ENCODE measurements at places on chromosomes 13 and 19.

DNA sequence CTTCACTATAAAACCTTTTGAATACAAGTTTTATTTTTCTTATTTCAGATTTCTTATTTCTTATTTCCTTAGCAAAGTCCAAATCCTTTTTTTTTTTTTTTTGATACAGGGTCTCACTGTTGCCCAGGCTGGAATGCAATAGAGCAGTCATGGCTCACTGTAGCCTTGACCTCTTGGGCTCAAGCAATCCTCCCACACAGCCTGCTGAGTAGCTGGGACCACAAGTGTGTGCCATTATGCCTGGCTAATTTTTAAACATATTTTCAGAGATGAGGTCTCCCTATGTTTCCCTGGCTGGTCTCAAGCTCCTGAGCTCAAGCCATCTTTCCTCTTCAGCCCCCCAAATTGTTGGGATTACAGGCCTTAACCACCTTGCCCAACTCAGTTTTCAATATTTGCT is 334.3 kb downstream of the DLEU7 start:
- no peak for DNase-seq

DNA sequence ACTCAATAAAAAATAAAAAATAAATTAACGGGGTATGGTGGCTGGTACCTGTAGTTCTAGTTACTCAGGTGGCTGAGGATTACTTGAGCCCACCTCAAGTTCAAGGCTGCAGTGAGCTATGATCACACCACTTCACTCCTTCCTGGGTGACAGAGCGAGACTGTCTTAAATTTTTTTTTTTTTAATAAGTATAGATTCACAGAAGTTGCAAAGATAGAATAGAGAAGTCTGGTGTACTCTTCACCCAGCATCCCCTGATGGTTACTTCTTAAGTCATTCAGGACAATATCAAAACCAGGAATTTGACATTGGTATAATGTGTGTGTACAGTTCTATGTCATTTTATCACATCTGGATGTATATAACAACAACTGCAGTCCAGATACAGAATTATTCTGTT is 7.7 kb upstream of the CD22 start:
- no peak for DNase-seq

- DNase-seq, result no peak
Measured at GRCh38 chr13:70523622-70524021, 415.4 kb upstream of the KLHL1 start.

- DNase-seq, result no peak
Measured at GRCh38 chr19:13881251-13881691, 4.3 kb downstream of the NANOS3 start.

DNA sequence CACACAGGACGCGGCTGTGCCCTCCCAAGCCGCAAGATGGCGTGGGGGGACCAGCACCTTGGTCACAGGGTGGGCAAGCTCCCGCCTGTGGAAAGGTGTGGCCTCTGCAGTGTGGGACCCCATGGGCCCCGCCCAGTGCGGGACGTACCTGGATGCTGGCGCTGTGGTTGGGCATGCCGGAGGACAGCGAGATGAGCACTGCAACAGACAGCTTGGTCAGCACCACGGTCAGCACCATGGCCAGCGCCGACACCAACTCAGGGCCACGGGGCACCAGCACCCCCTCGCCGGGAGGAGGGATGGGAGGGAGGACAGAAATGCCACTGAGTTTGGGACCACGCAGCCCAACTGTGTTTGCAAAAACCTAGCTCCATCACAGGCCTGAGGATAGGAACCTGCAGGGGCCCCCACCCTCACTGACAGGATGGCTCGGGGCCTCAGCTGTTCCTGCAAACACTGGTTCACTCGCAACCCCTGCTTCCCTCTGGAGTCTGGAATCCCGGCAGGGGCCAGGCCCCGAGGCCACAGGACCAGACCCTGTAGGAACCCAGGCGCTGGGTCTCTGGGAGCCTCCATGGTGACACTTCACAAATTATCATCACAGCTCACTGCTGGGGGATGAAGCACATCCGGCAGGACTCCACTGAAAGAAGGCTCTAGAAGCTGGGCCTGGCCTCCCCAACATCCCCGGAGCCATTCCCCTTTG is 27.1 kb downstream of the IZUMO4 start:
- no peak for DNase-seq

DNA sequence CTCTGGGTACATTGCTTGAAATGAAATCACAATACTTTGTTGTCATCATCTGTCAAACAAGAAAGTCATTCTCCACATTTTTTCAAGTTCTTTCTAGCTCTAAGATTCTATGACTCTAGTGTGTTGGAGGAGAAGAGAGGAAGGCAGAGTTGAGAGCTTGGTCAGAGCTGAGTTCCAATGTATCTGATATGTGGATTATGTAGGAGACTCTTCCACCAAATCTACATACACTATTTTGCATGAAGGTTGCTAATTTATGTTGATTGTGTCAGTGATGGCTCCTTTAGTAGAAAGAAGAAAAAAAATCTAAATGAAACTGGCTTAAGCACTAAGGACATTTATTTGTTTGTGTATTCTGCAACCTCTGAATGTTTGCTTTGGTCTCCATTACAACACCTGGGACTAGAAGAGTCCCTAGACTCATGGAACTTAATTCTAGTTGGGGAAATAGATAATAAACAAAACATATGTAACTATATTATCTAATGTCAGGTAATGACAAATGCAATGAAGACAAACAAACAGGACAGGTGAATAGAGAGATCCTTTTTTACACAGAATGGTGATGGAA is 691.9 kb downstream of the UQCRFS1 start:
- no peak for DNase-seq

GRCh38 chr13:46578590-46578975 is 25.6 kb downstream of the LRCH1 start:
- no peak for DNase-seq

DNA sequence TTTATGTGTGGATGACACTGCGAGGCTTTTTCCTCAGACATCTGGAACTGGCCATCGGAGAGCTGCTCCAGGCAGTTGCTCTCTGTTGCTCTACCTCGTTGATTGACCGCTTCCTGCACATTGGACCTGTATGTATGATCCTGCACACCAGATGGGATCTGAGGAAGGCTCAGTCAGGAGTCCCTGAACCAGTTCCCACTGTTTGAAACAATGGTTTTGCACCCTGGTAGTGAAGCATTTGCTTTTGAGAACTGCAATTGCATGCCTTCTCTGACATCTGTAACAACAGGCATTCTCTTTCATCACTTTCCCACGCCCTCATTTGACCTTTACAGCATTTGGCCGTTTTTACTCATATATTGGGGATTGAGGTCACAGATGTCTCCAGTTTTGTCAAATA is 61.1 kb upstream of the NPAS1 start:
- DNase-seq, result no peak

- DNase-seq, result no peak
Measured at GRCh38 chr19:32061315-32061714, 284.1 kb upstream of the ZNF507 start.

DNA sequence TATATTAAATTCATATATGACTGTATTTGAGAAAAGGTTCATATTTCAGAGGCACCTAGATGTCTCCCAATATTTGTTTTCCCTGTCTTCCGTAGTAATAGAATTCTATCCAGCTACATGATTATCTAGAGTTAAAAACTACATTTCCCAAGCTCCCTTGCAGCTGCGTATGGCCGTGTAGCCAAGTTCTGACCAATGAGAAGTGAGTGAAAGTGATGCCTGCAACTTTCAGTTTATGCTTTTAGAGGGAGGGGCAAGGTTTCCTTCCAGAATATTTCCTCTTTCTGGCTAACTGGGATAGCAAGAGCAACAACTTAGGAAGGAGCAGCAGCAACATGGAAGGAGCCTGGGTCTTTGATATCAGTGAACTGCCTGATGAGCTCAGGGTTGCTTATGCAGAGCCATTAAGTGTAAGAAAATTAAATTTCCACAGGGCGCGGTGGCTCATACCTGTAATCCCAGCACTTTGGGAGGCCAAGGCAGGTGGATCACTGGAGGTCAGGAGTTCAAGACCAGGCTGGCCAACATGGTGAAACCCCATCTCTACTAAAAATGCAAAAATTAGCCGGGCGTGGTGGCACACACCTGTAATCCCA is 23.2 kb upstream of the CYP2A13 start:
- no peak for DNase-seq

DNA sequence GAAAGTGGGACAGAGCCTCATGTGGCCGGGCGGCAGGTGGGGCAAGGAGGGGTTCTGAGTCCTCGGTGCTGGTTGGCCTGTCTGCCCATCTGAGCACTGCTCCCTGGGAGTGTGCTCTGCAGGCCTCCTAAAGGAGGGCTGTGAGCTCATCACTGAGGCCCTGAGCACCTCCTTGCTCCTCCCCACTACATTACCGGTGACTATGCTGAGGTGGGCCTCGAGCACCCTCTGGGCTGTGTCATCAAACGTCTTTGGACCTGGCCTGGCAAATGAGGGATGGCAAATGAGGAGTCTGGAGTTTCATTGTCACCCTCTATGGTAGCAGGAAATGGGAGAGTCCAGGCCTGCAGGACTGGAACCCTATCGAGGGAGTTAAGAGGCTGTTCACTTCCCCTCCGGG is 38.8 kb upstream of the ZNF429 start:
- DNase-seq, result no peak

DNA sequence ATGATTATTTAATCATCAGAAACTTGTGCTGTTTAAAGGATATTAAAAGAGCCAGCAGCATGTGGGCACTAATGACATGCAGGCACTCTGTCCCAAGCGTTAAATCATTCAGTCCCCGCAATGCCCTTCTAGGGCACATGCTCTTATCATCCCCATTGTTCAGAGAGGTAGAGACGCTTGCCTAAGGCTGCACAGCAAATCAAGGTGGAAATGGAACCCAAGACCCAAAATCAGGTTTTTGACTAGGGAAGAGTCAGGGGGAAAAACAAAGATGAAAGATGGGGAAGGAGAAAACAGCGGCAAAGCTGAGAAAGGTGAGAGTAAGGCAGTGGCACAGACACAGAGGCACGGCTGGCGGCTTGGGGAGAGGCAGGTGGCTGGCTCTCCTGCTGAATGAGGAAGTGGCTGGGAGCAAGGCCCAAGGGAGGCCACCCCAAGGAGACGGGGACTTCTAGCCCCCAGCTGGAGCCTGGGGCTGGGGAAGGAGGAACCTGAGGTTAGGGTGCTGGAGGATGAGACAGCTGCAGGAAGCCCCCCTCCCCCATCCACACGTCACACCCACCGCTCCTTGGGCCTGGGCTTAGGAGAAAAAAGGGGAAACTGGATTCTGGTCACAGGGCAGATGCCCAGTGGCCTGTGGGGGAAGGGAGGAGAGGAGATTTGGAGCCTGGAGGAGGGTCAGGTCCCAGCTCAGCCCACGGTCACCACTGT is 1.0 kb upstream of the TYROBP start:
- DNase-seq, result peak; percentile 13

GRCh38 chr19:3535563-3535965 is 3.4 kb upstream of the TEKTIP1 start:
- DNase-seq, result no peak

DNA sequence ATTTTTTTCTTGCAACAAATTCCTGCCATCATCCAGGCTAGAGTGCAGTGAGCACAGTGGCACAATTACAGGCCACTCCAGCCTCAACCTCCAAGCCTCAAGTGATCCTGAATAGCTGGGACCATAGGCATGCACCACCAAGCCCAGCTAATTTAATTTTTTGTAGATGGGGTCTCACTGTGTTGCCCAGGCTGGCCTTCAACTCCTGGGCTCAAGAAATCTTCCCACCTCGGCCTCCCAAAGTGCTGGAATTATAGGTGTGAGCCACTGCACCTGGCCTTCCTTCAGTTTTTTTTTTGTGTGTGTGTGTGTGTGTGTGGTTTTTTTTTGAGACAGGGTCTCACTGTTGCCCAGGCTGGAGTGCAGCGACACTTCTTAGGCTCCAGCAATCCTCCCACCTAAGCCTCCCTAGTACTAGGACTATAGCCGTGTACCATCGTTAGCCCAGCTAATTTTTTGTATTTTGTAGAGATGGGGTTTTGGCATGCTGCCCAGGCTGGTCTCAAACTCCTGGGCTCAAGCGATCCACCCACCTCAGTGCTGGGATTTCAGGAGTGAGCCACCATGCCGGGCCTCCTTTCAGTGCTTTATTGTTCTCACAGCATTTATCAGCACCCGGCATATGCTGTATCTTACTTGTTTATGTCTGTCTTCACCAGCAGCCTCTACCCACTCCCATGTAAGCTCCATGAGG is 5.9 kb upstream of the SRRM5 start:
- peak; percentile 20 for DNase-seq

DNA sequence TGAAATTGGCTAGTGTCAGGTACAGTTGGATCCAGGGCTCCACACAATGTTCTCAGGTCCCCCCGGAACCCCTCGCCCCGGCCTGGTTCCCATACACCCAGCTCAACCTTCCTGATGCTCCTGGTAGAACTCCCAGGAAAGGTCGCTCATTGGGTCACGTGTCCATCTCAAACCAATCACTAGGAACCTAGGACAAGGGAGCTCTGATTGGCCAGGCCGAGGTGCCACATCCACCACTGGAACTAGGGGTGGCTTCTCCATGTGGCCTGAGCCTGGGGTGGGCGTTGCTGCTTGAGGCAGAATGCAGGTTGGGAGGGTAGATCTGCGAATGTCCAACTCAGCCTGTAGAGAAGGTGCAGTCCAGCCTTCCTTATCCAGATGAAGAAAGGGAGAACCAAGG is 6.9 kb upstream of the MEF2B start:
- no peak for DNase-seq

DNA sequence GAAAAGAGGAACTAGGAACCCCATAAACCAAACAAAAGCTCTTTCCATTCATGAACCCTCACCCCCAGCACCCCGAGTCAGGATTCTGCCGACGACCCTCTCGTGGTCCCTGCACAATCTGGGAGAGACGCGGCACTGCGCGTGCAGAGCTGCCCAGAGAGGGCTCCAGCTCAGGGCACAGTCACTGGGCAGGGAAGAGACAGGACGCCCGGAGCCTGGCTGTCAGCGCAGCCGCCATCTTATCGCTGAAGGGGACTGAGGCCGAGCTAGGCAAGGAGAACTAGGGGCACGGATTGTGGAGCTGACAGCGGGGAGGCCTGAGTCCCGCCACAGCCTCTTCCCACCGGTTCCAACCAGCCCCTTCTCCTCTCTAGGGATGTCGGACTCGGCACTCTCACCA is 349 bp downstream of the ZNF98 start:
- DNase-seq, result no peak

DNA sequence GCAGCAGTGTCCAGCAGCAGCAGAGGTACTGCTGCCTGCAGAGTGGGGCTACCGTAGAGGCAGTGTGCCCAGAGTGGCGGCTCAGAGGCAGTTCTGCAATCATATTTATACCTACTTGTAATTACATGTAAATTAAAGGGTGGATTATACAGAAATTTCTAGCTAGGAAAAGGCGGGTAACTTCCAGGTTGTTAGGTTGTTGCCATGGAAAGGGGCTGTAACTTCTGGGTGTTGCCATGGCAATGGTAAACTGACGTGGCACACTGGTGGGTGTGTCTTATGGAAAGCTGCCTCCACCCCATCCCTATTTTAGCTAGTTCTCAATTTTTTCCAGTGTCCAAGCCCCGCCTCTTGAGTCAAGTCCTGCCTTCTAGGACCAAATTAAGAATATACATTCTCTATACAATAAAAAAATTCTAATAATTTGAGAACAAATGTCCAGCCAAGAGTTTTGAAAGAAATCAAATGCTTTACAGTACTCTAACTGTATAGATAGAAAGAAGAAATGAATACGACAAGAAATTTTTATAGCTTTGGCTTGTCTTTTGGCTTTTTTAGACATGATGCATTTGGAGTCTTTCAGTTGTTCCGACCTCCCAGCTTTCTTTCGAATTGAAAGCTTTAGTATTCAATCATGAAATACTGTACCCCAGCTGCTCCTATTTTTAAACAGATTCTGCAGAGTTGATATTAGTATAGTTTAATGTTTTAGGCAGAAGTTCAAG is 816.6 kb downstream of the DIAPH3 start:
- DNase-seq, result no peak

Measured in amygdala (tissue), 56 donors.